DMS153 (cell line): ENCODE measurements at places on chromosomes 1 and 21.

DNA sequence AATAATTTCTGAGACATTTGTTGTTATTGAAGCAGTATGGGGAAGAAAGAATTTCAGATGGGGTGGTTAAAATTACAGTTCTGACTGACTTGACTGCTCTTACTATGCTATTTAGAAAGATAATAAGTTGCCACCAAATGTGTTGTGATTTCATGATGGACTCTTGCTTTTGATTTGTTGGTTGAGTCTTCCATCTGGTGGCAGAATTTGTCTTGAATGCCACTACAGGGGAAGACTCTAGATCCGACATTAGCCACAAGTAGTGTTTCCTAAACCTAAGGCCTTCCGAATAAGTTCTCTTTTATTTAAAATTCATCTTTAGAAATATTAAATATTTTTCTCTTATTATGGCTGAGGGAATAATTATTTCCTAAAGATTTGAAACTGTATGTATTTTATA, 190.9 kb upstream of the ADGRL4 start:
- no peak for DNase-seq

GRCh38 chr1:224767031-224767430, 150.9 kb downstream of the CNIH3 start:
- no peak for DNase-seq

GRCh38 chr1:74652711-74653139, 20.9 kb downstream of the ERICH3 start:
- DNase-seq = peak; percentile 76

DNA sequence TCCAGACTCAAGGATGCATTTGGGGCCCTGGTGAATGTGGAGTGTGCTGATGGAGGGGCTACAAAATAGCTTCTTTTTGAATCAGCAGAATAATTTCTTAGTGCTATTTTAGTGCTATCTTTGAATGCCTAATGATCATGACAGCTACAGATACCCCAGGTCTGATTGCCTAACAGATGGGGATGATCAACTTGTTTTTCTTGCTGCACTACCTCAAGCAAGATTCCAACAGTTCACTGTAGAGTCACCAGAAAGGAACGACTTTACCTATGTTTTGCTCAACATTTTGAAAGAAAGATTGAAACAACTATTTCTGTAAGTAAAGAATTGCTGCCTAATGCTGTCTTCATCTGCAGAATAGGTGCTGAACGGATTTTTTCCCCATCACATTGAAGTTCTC, 42.6 kb upstream of the VAV3 start:
- DNase-seq = no peak

GRCh38 chr1:226402739-226403165, 5.1 kb downstream of the PARP1 start:
- no peak for DNase-seq

DNA sequence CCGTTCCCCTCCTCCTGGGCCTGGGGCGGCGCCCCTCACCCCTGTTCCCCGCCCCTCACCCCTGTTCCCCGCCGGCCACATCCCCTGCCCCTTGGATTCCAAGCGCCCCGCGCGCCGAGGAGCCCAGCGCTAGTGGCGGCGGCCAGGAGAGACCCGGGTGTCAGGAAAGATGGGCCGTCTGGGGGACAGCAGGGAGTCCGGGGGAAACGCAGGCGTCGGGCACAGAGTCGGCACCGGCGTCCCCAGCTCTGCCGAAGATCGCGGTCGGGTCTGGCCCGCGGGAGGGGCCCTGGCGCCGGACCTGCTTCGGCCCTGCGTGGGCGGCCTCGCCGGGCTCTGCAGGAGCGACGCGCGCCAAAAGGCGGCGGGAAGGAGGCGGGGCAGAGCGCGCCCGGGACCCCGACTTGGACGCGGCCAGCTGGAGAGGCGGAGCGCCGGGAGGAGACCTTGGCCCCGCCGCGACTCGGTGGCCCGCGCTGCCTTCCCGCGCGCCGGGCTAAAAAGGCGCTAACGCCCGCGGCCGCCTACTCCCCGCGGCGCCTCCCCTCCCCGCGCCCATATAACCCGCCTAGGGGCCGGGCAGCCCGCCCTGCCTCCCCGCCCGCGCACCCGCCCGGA, at the start of gene TP73:
Gene TP73 (plus strand): TSS at position 587 of the 618 bp plus-strand sequence. CDS start 29,850 bp downstream, outside the sequence.
- DNase-seq = no peak

DNA sequence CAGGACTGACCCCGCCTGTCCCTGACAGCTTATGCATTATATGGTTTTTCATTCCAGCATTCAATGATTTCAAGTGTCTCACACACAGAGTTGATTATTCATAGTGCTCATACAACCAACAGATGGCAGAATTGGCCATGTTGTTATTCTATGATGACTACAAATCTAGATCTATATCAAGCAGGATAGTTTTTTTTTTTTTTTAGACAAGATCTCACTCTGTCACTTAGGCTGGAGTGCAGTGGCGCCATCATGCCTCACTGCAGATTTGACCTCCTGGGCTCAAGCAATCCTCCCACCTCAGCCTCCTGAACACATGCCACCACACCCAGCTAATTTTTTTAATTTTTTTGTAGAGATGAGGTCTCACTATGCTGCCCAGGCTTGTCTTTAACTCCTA, 40.1 kb upstream of the LRRC8D start:
- DNase-seq = peak; percentile 64

DNA sequence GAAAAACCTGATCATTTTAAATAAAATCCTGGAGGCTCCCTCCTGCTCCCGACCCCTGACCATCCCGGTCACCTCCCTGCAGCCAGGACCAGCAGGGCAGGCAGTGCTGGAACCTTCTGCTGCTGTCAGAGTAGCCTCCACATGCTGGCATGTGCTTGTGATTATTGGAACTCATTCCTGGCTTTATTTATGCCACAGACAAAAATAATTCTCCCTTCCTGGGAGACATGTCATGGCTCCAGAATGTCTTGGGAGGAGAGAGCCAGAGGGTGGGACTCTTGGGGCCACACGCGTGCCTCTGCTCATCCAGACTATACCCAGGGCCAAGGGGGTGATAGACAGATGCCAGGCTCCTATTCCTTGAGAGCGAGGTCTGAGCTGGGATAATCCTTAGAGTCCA, 183.6 kb upstream of the RAB4A start:
- DNase-seq = no peak

GRCh38 chr1:19074361-19074901, 118.0 kb upstream of the IFFO2 start:
- no peak for DNase-seq

- no peak for DNase-seq
Measured at GRCh38 chr1:9621032-9621431, 30.5 kb upstream of the PIK3CD start.

DNA sequence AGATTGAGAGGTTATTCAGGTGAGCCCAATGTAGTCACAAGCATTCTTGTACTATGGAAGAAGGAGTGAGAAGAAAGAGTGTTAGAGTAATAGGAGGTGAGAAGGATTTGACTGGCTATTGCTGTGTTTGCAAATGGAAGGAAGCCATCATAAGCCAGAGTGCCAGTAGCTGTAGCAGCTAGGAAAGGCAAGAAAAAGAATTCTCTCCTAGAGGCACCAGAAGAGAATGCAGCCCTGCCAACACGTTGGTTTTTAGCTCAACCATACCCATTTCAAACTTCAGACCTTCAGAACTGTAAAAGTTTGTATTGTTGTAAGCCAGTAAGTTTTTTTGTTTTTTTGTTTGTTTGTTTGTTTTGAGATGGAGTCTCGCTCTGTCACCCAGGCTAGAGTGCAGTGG, 8.9 kb upstream of the IL12RB2 start:
- DNase-seq = no peak

DNA sequence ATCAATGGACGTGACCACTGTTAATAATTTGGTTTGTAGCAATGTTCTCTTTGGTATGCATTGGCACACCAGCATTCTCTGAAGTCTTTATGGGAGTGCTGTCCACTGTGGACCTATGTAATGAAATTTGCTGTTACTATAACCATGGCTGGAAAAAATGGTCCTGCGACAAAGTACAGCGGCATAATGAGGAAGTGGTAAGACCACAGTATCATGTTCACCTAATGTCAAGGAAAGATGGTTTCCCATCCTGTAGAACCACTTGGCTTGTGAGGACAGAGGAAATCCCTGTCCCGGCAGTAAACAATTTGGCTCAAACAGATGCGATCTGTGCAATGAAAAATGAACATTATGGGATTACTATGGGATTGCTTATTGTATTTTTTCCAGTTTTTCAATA, 173.9 kb upstream of the IVNS1ABP start:
- no peak for DNase-seq

DNA sequence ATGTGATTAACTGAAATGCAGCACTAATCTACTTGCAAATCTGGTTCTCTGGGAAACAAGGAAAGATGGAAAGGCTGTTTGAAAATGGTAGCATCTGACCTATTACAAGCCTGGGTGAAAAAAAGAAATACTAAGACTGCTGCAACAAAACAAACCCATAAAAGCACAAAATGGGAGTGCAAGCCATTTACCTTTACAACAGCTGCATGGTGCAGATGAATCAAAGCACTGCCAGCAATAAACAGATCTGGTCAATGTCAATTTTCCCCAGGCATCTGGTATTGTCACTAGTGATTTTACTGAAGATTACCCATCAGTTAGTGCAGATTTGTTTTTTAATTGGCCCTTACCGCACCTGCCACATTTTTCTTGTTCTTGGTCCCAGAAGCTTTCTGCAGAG, 1341.7 kb downstream of the PLA2G4A start:
- peak; percentile 40 for DNase-seq

GRCh38 chr1:57887964-57888491, 464.2 kb upstream of the DAB1 start:
- DNase-seq = no peak

DNA sequence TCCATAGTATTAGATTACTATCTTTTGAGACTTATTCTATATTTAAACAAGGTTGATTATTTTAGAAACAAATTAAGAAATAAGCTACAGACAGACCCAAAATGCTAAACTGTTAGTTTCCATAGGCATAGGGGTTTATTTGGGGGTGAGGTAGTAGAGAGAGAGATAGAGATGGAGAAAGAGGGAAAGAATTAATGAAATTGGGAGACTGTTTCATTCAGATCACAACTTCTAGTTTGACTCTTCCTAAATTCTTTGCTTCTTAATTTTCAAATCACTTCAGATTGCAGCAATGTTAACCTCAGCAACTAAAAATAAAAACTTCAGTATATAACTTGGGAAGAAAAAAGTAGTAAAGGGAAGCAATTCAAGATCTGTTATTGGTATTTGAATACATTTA, 3.4 kb downstream of the JUN start:
- no peak for DNase-seq

DNA sequence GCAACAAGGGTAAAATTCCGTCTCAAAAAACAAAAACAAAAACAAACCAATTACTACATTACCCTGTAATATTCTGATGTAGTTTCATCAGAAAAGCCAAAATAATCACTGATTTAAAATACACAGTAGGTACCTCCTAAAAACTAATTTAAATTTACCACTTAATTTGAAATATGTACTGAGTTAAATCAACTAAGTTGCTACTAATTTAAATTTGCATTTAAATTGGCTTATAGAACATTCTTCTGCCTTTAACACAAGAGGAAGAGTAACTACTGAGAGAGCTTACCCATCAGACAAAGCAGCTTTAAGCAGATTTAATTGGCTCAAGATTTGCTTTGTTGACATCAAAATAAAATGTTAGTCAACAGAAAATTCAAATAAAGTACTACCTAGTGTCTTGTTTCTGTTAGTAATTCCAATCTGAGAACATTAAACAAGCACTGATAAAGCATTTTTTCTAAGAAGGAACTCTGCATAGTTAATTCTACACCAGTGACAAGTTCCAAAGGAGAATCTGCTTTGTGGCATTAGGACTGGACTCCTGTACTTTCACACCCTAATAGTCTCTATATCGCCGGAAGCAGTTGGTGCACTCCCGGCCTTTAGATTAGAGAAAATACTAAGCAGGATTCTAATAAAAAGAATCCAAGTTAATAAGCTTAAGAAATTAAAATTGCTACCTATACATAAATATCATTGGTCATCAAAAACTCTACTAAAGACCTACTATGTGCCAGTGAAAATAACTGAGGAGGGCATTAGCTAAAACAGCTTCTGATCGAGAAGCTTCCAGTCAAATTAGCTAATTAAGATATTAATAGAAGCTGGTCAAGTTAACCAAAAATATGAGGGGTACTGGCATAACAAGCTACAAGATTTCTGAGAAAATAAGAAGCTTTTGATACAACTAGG, 8.4 kb downstream of the LUZP1 start:
- DNase-seq = no peak

DNA sequence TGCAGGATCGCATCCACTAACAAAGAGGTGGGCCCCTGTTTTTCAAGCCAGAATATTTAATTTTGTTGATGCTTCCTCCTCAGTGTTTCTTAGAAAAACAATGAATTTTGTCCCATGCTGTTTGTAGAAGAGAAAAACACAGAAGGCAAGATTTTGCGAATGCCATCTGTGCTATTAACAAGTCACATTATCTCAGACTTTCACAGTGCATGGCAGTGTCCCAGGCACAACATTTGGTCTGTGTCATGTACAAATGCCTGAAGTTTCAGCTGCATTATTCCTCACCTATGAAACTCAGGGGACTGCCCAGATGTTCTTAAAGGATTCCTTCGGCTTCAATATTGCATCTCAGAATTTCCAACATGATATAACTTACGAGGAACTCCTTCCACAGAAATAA, 99.6 kb upstream of the ZC3H11B start:
- DNase-seq = no peak

- no peak for DNase-seq
Measured at GRCh38 chr1:44239961-44240371, 26.7 kb downstream of the DMAP1 start.

DNA sequence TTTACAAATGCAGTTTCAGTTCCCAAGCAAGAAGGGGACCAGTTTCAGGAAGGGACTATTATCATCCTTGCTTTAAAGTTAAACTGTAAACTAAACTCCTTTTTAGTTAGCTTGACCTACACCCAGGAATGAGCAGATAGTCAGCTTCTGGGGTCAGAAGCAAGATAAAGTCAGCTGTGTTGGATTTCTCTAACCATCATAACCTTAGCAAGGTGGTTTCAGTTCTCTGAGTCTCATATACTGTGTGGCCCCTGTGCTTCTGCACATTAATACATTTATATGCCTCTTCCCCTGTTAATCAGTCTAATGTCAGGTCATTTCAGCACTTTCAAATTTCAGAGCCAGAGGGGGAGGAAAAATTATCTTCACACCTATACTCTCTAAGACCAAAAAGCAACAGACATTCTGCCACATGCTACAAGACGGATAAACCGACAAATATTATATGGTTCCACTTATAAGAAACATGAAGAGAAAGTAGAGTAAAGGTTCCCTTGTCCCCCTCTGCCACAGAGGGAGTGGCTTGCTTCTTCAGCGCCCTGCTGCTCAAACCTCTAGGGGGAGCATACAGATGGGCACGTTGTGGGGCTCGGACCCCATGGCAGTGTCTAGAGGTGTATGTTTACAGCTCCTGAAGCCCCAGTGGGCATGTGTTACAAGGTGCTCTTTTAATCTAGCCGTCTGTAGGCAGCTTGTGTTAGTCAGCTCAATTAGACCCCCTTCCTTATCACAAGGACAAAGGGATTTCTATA, 89.1 kb downstream of the SMYD3 start:
- DNase-seq = no peak

GRCh38 chr1:2203671-2204414, 9.3 kb upstream of the FAAP20 start:
- DNase-seq = no peak

- DNase-seq = no peak
Measured at GRCh38 chr1:1534401-1535154, 5.8 kb downstream of the TMEM240 start.

- peak; percentile 15 for DNase-seq
Measured at GRCh38 chr21:14864211-14865021, 200.4 kb downstream of the NRIP1 start.

- no peak for DNase-seq
Measured at GRCh38 chr1:239956263-239956662, 135.4 kb upstream of the FMN2 start.
